ENCODE measurements at places on chromosomes 3 and 15.

GRCh38 chr3:12969486-12969885 is 103.7 kb downstream of the IQSEC1 start:
- H3K4me3 ChIP-seq, result no peak overlapping the region
- DNase-seq, result no peak
- H3K27ac ChIP-seq, result no peak overlapping the region
- no peaks in the 10 kb centered on the region for H3K36me3 ChIP-seq
- no peaks in the 10 kb centered on the region for H3K27me3 ChIP-seq

GRCh38 chr3:72666447-72666755 is 181.8 kb downstream of the SHQ1 start:
- H3K4me1 ChIP-seq, result peaks cover 3% of the 10 kb centered on the region
- H3K27ac ChIP-seq, result no peak overlapping the region
- H3K36me3 ChIP-seq, result no peaks in the 10 kb centered on the region

DNA sequence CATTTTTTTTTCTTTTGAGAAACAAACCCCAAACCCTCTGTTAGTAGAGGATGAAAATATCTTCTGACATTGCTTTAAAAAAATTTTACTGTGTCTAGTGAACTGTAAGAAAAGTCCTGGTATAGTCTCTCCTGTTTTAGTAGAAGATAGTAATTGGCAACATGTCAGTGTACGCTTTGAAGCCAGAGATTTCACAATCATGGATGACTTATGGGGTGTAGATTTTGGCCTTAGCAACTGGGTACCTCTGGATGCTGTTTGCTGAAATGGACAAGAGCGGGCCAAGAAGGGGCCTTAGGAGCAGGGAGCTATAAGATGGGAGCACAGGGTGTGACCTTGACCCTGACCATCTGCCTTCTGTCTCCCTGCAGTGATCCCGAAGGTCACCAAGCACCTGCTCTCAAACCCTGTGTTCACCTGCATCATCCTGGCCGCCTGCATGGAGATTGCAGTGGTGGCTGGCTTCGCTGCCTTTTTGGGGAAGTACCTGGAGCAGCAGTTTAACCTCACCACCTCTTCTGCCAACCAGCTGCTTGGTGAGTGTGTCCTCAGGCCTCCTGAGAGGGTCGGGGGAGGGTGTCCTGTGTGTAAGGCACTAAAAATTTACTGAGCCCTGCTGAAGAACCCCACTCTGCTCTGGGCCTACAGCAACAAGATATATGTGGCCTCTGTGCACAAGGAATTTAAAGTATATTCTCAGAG is 266.7 kb downstream of the SLCO3A1 start:
- peaks cover 13% of the 10 kb centered on the region for H3K4me1 ChIP-seq
- no peak overlapping the region for H3K27ac ChIP-seq
- no peaks in the 10 kb centered on the region for H3K36me3 ChIP-seq
- DNase-seq, result no peak

GRCh38 chr15:92069308-92070250 is 216.1 kb downstream of the SLCO3A1 start:
- H3K27me3 ChIP-seq, result no peaks in the 10 kb centered on the region
- peaks cover 2% of the 10 kb centered on the region for H3K4me1 ChIP-seq
- DNase-seq, result peak; percentile 58
- H3K36me3 ChIP-seq, result no peaks in the 10 kb centered on the region
- no peak overlapping the region for H3K27ac ChIP-seq

DNA sequence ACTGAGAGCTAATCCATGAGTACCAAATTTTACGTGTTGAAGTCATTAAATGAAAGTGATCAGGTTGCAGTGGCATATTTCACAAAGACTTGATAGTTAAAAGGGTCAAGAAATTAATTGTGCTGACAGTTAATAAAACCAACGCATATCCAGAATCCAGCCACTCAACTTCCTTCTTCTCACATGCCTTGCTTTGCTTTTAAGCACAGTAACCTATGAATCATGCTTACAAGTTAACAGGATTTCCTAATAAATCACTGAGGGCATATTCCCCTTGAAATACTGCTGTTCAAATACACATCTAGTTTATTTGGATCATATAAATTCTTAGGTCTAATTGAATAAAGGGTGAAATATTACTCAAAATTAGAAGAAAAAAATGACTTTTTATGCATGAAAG is 801.5 kb upstream of the EPHA6 start:
- DNase-seq, result no peak
- H3K27ac ChIP-seq, result no peak overlapping the region
- H3K4me1 ChIP-seq, result no peaks in the 10 kb centered on the region
- H3K36me3 ChIP-seq, result no peaks in the 10 kb centered on the region

- no peak overlapping the region for H3K27ac ChIP-seq
- H3K4me3 ChIP-seq, result no peak overlapping the region
- no peaks in the 10 kb centered on the region for H3K27me3 ChIP-seq
These were observed 4.1 kb upstream of the HEXA start for GRCh38 chr15:72379856-72380430.

DNA sequence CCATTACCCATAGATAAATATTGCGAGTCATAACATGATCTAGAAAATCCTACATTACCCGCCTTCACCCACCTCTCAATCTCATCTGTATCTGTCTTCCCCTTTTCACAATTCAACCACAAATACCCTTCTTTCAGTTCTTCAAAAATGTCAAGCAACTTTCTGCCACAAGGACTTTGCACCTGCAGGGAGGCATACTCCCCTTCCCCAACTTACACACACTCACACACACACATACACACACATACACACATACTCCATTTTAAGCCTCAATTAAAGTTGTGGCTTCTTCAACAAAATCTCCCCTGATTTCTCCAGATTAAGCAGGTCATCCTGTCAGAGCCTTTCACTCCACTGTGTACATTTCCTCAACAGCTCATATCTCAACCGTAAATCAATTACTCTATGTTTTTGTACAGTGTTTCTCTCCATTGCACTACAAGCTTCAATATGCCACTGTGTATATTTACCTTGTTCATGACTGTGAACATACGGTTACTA is 33.1 kb upstream of the CCDC50 start:
- H3K4me3 ChIP-seq, result no peak overlapping the region
- H3K4me1 ChIP-seq, result no peaks in the 10 kb centered on the region
- no peaks in the 10 kb centered on the region for H3K27me3 ChIP-seq
- DNase-seq, result no peak
- H3K36me3 ChIP-seq, result no peaks in the 10 kb centered on the region

DNA sequence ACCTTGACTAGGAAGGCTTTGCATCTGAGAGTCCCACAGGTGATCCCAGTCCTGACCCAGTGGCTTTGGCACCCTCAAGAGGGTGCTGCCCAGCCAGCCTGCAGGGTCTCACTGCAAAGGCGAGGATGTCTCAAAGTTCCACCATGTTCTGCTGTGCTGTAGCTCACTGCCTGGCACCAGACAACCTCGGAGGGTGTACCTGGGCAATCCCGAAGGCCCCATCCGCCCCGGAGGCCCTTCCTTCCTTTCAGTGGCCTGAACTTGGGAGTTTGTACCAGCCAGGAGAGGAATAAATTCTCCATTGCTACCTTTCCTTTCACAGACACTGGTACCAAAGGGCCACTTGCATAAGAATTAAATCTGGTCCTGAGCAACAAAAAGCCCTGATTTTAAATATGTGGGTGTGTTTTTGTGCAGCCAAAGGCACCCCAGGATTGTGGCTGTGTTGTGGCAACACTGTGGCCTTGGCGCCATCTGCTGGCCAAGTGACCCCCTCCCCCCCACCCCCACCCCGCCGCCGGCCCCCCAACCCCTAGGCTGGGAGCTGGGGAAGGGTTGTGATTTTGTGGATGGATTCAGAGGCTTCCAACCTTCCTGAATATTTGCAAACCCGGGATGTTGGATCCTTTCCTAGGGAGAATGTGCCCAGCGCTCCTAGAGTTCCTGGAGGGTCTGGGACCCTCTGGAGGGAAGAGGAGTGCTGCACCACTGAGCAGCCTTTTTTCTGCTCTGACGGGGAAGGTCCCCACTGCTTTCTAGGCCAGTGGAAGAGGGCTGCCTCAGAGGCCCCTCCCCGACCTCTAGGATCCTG is 9.7 kb upstream of the PTPN23 start:
- no peaks in the 10 kb centered on the region for H3K27me3 ChIP-seq
- H3K4me1 ChIP-seq, result no peaks in the 10 kb centered on the region
- no peaks in the 10 kb centered on the region for H3K36me3 ChIP-seq
- H3K27ac ChIP-seq, result no peak overlapping the region
- peak; percentile 37 for DNase-seq
